ENCODE measurements at places on chromosomes 7 and 10.

DNA sequence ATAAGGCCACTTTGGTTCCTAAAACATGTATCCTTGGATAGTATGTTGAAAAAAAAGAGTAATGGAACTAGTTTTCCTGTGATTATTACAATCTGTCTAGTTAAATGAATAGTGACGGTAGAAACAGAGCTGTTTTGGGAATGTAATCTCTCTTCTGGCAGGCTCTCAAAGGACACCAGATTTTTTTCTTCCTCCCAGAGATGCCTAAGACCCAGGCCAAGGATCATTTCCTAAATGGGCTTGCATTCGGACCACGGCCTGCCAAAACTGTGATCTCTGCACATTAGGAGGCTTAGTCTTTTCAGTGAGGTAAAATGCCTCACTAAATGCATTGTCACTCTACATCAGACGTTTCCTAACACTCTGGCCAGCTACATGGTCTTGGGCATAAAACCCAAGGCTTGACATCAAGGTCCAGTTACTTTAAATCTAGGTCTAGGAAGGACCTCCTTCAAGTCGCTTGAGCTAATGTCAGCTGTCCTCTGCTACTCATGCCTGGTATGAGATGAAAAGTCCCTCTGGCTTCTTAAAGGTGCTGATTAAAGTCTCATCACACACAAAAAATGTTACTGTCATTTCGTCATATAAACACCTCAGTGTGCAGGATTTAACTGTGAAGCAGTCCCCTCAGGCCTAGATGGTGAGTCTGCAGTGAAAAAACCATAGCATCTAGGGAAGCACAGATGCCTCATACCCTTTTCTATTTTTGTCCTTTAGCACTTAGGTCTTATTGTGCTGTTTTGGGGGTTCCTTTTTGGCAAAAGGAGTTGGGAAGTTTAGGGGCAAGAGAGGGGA is 47.7 kb downstream of the DLD start:
- no peak for DNase-seq

DNA sequence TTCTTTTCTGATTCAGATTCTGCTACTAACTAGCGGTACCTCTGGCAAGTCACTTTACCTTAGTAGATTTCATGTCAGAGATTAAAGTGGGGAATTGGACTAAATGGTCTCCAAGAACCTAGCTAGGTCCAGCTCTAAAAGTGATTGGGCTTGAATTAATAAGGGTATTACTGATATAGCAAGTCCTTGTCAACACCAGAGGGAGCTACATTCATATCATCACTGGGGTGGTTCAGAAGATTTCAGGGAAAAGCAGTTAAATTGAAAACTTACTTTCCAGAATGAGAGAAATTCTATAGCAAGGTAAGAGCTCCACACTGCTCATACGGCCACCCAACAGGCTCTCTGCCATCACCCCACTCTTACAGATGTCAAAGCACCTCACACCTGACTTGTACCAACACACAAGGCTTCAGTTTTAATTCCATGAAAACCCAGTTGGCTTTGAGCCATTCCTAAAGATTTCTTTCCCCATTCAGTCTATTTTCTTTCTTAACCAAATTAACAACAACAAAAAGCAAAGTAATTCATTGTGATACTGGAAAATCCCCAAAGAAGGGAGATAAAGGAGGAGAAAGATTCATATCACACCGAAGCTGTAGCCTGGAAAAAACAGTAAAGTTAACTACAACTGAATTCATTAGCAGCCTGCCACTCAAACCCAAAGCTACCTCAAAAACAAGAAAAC is 38.0 kb upstream of the SPOCK2 start:
- no peak for DNase-seq

DNA sequence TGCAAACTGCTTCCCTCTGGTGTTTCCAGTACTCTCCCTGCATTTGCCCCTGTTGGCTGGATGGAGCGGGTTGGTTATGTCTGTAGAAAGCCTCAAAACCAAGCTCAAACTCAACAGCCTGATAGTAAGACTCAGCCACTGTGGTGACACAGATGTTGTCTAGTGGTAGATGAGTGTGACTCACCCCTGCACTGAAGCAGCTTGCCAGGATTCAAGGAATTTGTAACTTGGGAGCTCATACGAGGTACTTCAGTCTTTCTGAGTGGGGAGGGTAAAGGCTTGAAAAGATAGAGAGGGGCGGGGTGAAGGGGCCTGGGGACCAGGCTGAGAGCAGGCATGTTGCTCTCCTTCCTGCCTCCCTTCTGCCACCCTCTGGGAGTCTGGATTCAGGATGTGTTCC is 22.9 kb upstream of the AQP1 start:
- no peak for DNase-seq

GRCh38 chr7:118061386-118061785 is 122.6 kb upstream of the LSM8 start:
- no peak for DNase-seq

DNA sequence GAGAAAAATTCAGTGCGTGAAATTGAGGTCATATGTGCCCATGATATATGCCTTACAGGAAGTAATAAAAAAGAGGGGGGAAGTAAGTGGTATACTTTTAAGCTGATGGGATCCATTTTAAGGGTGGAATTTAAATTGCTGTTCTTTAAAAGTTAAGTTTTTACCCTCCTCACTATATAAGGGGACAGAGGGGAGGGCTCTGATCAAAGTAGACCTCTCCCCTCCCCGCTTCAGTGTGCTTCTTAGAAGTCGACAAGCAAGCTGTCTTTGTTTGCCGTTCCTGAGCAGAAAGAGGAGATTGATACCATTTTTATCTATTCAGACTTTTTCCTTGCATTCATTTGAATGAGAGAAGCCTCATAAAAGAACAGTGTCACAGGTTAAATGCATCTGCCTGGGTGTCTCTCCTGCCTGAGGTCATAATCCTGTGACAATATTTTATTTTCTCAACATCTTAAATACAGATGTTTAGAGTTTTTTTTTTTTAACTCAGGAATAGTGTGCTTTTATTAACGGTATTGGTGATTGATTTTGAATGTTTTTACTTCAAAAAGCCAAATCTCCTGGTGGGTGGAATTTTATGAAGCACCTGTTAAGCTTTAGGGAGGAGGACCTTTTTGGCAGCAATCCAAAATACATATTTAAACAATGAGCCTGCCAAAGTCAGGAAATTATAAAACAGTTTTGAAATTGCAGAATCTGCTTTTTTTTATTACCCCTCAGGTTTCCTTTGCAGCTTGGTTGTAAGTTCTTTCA is 141.7 kb downstream of the KAT6B start:
- DNase-seq, result no peak

- no peak for DNase-seq
Observed at GRCh38 chr10:100713859-100714565, 31.4 kb upstream of the PAX2 start.

- DNase-seq, result no peak
Observed at GRCh38 chr7:102097601-102098161, 189.0 kb upstream of the SH2B2 start.

DNA sequence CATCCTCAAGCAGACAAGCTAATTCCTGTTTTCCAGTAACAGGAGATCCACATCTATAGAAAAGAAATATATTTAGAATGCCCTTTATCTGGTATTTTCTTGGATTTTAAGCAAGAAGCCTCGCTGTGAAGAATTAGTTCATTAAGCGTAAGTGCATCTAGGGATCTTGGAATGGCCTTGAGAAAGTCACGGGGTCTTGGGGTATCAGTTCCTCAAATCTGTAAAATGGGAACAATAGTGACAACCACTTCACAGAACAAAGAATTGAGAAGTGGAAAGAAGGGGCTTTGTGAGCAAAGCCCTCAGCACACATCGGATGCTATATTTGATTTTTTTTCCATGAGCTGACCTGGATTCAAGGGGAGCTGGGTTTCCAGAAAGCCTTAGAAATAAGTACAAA is 32.3 kb upstream of the WDFY4 start:
- no peak for DNase-seq

- no peak for DNase-seq
Observed at GRCh38 chr7:2631946-2632732, at the start of gene TTYH3. Gene TTYH3, plus strand, starts transcription at chr7:2631986. Its CDS starts 170 bp downstream, at chr7:2632156.

DNA sequence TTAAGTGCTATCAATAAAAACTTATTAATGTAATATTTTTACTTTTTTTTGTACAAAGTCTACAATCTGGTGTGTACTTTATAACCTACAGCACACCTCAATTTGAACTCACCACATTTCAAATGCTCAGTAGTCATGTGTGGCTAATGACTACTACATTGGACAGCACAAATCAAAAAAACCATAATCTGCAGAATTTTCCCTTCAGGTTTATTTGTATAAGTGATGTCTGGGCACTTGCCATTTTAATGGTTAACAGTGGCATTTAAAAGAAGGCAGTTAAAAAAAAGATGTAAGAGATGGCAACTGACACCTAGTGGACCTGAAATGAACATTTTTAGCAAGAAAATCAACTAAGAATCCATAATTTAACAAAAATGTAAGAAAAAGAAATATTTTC is 124.6 kb upstream of the NRBF2 start:
- no peak for DNase-seq

- no peak for DNase-seq
Observed at GRCh38 chr10:12801214-12802087, 200.1 kb downstream of the CCDC3 start.

DNA sequence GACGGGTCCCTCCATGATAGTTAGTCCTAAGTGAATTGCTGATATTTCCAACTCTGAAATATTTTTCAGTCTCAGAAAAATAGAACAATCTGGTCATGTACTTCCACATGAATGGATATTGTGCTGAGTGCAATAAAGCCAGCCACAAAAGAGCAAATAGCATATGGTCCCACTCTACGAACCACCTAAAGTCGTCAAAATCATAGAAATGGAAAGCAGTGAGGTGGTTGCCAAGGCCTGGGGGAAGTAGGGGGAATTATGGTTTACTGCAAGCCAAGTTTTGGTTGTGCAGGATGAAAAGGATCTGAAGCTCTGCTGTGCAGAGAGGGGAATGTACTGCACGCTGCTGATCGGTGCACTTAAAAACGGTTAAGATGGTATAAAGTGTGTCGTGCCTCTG is 313.8 kb upstream of the ADARB2 start:
- no peak for DNase-seq

DNA sequence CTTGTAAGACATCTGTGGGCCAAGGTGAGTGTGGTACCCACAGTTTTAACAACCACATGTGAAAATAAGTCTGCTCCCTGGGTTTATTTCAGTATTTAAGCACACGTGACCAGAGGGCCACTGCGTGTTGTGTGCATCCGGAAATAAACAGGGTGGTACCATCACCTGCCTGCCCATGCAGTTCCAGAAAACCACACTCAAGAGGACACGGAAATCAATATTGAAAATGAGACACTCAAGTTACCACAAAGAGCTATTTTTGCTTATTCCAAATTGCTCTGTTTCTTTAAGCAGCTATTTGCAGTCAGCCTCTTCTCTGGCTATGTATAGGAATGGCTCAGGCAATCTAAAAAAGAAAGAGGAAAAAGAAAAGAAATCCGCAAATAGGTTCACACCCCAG is 71.8 kb upstream of the LOXL4 start:
- no peak for DNase-seq

GRCh38 chr7:71615017-71615416 is 483.1 kb downstream of the GALNT17 start:
- DNase-seq, result no peak

DNA sequence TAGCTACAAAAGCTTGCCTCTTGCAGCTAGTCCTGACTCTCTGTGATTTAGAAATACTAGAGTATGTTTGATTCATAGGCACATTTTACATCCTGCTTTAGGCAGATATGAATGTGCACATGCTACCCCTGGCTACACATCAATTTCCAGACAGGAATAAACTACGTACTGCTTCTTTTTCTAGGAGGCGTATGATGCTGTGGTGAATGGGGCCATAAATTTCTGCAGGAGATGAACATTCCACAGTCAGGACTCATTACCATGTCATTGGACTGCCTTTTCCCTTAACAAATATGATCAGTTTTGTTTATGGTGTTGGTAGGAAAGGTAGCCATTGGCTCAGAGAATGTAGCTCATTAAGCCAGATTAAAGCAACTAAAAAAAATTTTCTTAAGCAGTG is 50.1 kb upstream of the IFRD1 start:
- DNase-seq, result no peak

DNA sequence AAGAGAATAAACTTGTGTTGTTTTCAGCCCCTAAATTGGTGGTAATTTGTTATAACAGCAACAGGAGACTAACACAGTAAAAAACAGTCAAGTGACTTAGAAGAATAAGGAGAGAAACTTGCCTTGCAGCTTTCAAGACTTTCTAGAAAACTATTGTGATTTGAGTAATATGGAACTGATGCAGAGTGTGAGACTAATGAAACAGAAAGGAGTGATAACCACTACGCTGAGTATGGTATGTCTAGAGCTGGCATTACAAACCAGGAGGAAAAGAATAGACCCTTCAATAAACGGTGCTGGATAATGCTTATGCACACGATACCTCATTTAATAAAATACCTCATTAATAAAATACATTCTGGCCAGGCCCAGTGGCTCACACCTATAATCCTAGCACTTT is 99.9 kb downstream of the CREM start:
- DNase-seq, result no peak

DNA sequence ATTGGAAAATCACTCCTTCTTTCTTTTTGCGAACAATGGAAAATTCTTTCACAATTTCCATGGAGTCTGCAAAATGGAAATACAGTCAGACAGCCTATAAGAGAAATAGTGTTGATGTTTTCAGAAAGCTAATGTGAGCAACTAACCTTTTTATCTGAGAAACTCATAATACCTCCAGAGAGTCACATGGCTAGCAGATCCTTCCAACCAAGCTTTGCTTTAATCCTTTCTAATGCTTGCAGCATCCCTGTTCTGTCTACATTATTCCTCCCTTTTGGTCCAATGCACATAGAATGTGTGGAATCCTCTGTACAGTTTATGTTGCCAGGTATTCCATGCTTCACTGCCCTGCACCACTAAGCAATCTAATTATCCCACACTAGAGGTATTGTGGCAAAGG is 717.5 kb upstream of the LRRN3 start:
- no peak for DNase-seq

- no peak for DNase-seq
Observed at GRCh38 chr7:67453580-67454380, 457.1 kb downstream of the TYW1 start.

- DNase-seq, result no peak
Observed at GRCh38 chr10:105681051-105681450, 1040.0 kb downstream of the SORCS3 start.

DNA sequence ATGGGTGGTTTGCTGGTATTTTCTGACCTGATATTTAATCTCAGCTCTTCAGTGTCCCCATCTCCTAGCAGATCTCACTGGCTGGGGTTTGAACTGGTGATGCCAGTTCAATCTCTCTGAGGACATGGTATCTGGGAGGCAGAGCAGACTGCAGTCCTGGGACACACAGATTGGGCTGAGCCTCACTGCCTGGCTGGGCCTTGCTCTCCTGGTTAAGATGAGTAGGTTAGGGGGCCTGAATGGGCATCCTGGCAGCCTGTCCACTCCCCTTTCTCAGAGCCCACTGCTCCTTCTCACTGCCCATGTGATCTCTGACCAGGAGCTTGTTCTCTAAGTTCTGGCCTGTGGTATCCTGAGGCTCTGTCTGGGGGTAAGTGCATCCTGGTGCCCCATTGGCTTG is 363.4 kb downstream of the GLRX3 start:
- DNase-seq, result no peak

GRCh38 chr7:85522070-85522469 is 335.2 kb upstream of the SEMA3D start:
- no peak for DNase-seq

- no peak for DNase-seq
Observed at GRCh38 chr10:6928586-6928985, 348.5 kb upstream of the PRKCQ start.

- DNase-seq, result no peak
Observed at GRCh38 chr7:80053124-80053523, 81.5 kb upstream of the GNAI1 start.

- peak; percentile 80 for DNase-seq
Observed at GRCh38 chr7:24572997-24573553, at the start of gene PALS2. Gene PALS2, plus strand, starts transcription at chr7:24573452. Its CDS starts 50,216 bp downstream, at chr7:24623668.
